GM12865 (cell line): ENCODE measurements at places on chromosomes 3 and 15.

- peak; percentile 66 for DNase-seq
These were observed 16.9 kb upstream of the CLDN1 start for GRCh38 chr3:190339130-190339529.

- DNase-seq, result peak; percentile 53
These were observed 266.6 kb upstream of the TBL1XR1 start for GRCh38 chr3:177463863-177464262.

DNA sequence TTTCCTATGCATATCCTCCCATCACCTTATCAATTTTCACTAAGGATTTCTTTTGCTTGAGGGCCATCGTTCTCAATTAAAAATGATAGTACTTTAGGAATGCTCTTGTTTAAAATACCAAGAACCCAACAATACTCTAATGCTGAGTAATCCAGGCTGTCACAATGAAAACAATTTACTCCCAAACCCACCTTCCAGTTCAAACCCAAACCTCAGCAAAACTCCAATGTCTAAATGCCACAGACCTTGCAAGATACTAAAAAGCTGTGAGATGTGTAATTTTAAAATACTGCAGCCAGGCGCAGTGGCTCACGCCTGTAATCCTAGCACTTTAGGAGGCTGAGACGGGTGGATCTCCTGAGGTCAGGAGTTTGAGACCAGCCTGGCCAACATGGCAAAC is 889.8 kb downstream of the ROBO1 start:
- no peak for DNase-seq

- no peak for DNase-seq
These were observed 93.2 kb downstream of the ATP11B start for GRCh38 chr3:182886497-182886896.

- no peak for DNase-seq
These were observed 1.9 kb upstream of the SPPL2A start for GRCh38 chr15:50767332-50767861.

DNA sequence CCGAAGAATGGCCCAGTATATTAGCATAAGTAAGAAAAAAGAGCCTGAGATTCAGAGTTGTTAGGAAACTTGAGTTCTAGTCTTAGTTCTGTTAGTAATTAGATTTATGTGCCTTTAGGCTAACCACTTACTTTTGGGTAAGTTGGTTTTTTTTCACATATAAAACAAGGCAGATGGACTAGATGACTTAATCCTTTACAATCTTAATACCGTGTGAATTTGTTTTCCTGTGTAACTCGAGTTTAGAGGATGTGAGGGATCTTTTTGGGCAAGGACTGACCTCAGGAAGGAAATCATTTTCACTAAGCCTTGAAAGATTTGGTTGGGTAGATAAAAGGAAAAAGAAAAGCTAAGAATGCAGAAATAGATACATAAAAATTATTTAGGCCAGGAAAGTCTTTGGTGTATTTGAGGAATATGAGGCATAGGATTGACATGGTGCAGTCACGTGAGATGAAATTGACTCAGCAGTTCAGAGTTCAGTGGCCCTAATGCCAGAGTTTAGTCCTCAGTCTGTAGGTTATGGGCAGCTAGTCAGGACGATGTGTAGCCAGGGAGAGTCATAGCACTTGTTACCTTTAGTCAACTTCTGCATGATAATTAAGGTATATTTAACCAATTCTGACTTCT is 34.6 kb downstream of the PAK2 start:
- peak; percentile 11 for DNase-seq

- no peak for DNase-seq
These were observed 66.7 kb downstream of the RFX7 start for GRCh38 chr15:56176996-56177395.

GRCh38 chr15:100222349-100222715 is 119.4 kb downstream of the ADAMTS17 start:
- no peak for DNase-seq

- DNase-seq, result no peak
These were observed 82.1 kb downstream of the DLG1 start for GRCh38 chr3:197216169-197216860.
